Esophagus squamous epithelium (tissue), 5 donors: ENCODE measurements at places on chromosomes 5 and 9.

GRCh38 chr5:41808294-41808693 is 61.9 kb downstream of the OXCT1 start:
- DNase-seq = no peak

DNA sequence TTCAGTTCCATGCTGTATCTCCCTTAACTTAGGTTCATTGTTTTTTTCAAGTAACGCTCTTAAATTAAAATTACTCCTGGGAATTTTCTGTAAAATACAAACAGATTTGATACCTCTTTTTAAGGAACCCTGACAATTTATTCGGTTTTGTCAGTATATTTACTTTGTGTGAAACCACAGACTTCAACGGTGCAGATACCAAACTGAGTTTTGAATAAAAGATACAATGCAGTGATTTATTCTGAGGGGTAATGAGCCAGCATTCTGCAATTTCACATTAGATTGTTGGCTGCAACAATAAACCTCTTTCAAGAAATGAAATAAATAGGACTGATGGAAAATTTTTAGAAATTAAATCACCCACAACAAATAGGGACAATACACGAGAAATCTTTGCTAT is 308.6 kb upstream of the EDIL3 start:
- no peak for DNase-seq

GRCh38 chr5:161085056-161085455 is 233.0 kb upstream of the ATP10B start:
- DNase-seq = no peak

DNA sequence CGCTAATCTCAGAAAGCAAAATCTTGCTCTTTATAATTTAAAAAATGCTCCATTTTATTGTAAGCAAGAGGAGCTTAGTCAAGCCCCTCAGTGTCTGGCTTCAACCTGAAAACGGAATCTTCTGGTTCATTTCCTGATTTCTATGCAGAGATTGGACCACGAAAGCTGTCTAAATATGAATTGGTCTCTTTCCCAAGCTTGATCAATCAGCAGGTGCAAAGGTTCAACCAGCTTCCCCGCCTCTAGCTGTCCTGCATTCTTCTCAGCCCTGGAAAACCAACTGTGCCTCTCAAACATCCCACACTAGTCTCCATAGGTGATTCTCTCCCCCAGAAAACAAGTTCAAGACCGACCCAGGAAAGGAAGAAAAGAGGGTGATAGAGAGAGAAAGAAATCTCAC is 34.5 kb downstream of the FNBP1 start:
- DNase-seq = no peak

DNA sequence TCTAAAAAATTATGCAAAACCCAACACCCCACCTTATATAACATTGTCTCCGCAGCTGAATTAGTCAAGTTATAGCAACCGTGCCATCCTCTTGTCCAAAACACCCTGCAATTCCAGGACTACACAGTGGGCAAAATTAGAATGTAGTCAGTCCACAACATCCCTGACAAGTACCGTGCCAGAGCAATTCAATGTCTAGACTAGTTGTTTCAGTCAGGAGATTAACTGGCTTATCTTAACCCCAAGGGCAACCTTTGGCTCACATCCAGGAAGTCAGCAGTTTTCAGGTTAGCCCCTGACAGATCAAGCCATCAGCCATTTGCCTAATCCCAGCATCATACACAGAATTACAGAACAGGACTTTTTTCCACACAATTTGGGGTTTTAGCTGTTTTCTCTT is 240.8 kb upstream of the TMEM161B start:
- DNase-seq = no peak

DNA sequence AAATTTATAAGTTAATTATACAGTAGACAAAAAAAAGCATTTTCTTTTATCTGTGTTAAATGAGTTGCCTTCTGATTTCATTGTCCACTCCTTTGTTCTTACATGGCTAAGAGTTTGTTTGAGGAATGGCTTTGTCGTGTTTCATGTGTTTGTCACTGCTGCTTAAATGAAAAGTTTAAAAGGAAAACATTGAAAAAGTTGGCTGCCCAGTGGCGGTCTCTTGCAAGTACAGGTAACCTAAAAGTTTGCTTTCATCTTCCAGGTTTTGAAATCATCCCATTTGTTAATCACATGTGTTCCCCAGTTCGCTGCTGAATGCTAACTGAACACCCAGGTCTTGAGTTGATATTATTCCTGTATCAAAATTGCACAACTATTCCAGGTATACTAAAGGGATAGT is 33.9 kb downstream of the EGFLAM start:
- no peak for DNase-seq

GRCh38 chr5:5218396-5218795 is 78.3 kb downstream of the ADAMTS16 start:
- DNase-seq = no peak

GRCh38 chr5:116488356-116489041 is 86.1 kb downstream of the SEMA6A start:
- DNase-seq = no peak
